ENCODE measurements at places on chromosomes 7 and 10.
A peak's percentile ranks its signal among the peaks of the same experiment; 100 is the strongest.

GRCh38 chr10:5788969-5789368 is 24.3 kb downstream of the GDI2 start:
- DNase-seq = no peak

GRCh38 chr7:3415861-3416312 is 114.8 kb downstream of the SDK1 start:
- DNase-seq = no peak

- no peak for DNase-seq
Measured at GRCh38 chr7:91162436-91162835, 101.8 kb upstream of the FZD1 start.

DNA sequence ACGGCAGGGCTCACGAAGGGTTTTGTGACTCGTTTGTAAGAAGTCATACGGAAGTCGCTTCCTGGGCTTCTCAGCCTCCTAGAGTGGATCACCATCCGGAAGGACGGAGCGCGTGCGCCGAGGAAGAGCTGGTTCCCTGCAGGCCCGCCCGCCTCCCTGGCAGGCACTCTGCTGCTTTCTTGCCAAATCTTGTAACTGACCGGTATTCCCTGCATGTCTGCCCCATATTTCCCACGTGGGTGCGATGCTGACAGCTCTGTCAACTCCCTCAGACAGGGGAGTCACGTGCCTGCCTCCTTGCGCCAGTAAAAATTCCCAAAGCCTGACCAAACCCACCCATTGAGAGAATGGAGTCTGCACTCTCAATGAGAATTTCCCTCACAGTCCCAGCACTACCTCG is 12.7 kb downstream of the SHH start:
- no peak for DNase-seq

DNA sequence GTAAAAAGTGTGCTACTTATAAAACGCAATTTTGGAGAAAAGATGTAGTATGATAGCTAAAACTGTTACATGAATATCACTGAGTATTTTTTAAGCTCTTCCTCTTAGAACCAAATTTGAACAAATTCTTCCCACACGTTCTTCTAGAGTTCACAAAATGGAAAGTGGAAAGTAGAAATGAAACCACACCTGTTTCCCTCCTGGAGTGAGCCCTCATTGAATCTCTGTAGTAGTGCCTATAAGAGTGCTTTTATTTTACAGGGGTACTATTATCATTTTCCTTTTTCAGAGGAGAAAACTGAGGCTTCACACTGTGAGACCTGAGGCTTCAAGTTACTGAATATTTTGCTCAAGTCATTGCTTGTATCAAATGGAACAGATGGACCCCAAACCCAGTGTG is 393.0 kb downstream of the NRG3 start:
- no peak for DNase-seq

DNA sequence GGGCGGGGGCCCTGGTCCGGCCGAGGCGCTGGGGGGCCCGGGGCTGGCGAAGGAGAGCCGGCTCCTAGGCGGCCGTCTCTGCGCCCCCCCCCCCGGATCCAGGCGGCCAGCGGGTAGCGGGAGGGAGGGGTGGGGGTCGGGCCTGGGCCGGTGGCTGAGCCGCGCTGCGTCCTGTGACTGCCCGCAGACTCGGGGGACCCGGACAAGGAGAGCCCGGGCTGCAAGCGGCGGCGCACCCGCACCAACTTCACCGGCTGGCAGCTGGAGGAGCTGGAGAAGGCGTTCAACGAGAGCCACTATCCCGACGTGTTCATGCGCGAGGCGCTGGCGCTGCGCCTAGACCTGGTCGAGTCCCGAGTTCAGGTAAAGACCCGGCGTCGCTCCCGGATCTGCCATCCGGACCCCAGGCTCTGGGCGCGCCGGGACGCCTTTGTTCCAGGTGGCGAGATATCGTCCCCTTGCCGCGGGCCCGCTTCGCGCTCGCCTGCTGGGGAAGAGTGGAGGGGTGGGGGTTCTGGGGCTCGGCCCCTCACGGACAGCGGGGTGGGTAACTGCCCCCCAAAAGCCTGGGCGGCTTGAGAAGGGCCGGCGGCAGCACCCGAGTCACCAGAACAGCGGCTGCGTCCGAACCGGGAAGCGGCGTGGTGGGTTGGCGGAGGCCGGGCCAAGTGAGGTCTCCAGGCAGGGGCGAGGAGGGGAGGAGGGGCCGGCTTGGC is 819 bp downstream of the UNCX start:
- no peak for DNase-seq

DNA sequence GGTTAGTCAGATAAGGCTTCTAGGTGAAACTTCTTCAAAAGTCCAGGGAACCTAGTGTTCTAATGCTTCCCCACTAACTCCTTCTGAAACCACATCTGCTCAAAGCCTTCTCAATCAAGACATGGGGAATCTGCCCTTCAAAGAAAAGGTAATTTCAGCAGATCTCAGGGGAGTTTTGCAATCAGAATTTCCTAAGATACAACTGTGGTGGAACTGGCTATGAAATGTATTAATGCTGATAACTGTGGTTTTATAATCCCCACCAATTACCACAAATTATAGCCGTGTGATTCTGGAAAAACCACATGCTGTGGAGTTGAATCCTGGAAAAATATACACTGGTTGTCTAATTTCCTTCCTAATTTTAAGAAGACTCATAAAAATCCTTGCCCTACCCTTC is 233.8 kb downstream of the SORCS1 start:
- no peak for DNase-seq

- DNase-seq = peak; percentile 53
Measured at GRCh38 chr10:45249978-45250693, 65.3 kb downstream of the OR13A1 start.

- no peak for DNase-seq
Measured at GRCh38 chr7:48255046-48255445, 83.8 kb downstream of the ABCA13 start.

GRCh38 chr10:7233259-7233991 is 177.4 kb downstream of the SFMBT2 start:
- DNase-seq = no peak

DNA sequence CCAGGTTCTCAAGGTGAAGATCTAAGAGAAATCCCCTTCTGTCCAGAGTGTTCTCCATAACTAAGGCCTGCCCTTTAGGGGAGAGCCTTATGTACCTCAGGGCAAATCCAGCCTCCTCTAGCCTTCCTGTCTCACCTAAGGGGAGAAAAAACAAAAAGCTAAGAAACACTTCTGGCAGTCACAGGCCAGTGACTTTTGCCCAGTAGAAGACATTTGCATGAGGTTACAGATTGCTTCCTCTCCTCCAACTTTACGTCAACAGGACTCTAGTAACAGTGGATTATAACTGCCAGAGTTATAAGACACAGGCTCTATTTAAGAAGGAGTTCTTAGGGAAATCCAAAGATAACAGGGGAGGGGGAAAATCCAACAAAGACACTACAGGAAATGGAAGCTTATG is 15.9 kb upstream of the FAM241B start:
- DNase-seq = no peak

DNA sequence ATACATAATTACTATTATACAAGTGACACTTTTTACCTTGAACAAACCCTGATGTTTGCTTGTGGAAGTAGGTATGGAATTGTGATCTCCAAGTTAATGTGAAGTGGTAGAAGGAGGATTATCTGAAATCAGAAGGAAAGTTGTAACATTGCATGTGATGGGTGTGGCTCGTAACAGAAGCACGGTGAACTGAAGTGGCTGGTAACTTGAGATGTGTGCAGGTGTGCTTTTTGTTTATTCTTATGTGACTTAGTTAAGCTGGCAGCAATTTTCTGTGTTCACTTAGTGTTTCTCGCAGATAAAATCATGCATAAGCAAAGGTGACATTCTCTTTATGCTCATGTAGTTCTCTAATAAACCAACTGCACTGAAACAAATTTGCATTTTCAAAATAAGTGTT is 82.3 kb downstream of the ZEB1 start:
- DNase-seq = no peak

DNA sequence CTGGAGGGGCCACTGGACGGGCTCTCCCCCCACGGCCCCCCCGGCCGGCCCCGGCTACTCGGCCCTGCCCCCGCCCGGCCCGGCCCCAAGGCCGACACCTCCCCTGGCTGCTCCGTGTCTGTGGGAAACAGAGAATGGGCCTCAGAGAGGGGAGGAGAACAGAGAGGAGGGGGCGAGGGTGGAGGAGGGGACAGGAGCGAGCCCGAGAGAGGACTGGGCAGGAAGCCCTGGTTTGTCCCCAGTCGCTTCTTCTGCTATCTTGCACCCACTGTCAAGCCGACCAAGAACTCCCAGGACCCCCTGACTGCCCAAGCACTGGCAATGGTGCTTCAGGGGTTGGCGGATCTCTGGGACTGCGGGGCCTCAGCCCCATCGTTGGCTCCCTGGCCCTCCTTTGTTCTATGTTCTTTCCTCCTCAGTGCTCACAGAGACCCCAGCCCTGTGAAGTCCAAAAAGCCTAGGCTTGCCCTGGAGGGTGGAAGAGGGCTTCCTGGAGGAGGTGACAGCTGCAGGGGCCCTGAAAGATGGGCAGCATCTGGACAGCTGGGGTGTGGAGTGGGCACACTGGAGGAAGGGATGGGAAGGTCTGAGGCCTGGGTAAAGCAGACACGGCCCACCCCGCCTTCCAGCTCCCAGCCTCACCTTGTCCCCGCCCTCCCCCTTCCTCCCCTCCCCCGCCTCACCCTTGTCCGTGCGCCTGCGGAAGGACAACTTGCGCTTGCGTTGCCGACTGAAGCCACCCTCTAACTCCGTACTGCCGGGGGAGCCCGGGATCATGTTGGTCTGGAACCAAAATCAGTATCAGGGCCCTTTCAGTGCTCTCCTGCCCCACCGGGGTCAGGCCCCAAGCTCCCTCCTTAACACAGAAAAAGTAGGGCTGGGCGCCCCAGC is 30.1 kb downstream of the KCNH2 start:
- no peak for DNase-seq

DNA sequence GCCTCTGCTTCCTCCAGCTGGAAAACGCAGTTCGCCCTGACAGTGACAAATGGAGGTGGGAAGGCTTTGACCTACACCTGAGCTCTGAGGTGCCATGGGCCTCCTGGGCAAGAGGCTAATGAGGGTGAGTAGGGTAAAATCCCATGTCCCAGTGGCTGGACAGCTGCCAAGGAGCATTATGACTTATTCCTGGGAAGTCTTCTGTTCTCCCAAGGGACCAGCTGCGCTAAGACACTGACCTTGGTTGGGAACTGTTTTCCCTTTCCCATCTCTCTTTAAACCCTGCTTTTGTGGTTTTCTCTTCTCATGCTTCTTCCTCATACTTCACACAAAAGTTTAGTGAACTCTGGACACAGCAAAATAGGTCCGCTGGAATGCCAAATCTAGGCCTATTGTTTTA is 72.6 kb downstream of the COPG2 start:
- no peak for DNase-seq

DNA sequence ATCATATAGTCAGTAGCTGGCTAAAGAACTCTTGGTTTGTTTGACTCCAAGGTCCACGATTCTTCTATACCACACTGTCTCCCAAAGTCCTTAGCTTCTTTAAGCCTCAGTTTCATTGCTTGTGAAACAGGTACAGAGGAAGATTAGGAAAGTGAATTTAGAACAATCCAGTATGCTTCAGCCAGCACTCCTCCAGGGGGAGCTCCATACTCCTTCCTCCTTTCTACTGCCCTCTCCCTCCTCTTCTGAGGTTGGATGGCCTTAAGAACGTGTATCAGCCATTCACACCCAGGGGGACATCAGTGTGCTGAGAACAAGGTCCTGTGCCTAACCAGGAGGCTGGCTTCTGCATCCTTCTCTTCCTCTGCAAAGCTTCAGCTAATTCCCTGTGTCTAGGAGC is 54.8 kb upstream of the CALD1 start:
- no peak for DNase-seq

DNA sequence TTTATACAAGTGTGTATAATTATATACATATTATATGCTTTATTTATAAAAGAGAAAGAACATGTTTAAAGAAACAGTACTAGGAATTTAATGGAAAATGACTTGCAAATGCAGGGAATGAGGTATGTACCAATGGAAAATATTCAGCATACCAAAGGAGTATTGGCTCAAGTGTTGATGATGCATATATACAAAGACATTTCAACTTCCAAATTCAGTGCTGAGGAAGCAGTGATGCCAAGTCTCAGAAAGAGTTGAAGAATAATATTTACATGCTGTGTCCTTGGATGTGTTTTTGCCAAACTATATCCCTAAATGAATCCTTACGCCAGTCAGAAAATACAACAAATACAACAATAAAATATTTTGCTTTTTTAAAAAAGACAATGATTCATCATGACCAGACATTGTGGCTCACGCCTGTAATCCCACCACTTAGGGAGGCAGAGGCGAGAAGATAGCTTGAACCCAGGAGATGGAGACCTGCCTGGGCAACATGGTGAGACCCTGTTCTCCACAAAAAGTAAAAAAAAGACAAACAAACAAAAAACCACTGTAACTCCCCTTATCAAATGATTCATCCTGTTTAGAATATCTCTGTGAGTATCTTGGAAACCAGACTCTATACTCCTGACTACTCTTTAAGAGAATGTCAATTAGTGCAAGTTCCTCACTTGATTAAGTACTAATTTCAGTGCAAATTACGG is 157.2 kb downstream of the CHRM2 start:
- no peak for DNase-seq

DNA sequence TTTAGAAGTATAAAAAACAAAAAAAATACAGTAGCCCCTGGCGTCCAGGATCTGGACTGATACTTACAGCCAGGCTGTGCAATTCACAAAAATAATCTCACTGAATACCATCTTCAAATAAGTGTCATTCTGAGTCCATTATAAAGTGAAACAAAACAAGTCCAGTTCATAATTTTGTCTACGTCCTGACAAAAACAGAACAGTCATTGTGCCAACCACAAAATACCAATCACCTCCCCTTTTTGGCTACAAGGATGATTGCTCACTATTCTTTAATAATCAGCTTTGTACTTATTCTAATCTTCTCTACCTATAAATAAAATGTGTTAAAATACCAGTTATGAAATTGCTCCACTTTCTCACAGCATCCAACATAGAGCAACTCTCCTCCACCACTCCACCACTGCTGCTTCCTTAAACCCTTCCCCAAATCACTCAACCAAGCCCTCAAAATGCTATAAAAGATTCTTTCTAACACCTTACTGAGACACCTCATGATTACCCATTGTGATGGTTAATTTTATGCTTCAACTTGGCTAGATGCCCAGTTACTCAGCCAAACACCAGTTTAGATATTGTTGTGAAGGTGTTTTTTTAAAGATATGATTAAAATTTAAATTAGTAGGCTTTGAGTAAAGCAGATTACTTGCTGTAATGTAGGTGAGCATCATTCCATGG is 479.8 kb upstream of the SEMA3A start:
- DNase-seq = no peak

GRCh38 chr7:87316097-87316700 is 29.3 kb upstream of the CROT start:
- no peak for DNase-seq
